Anterior cingulate cortex (tissue), 58 donors: ENCODE measurements at places on chromosomes 5 and 9.

GRCh38 chr5:35281613-35282012, 51.3 kb upstream of the PRLR start:
- DNase-seq: no peak

DNA sequence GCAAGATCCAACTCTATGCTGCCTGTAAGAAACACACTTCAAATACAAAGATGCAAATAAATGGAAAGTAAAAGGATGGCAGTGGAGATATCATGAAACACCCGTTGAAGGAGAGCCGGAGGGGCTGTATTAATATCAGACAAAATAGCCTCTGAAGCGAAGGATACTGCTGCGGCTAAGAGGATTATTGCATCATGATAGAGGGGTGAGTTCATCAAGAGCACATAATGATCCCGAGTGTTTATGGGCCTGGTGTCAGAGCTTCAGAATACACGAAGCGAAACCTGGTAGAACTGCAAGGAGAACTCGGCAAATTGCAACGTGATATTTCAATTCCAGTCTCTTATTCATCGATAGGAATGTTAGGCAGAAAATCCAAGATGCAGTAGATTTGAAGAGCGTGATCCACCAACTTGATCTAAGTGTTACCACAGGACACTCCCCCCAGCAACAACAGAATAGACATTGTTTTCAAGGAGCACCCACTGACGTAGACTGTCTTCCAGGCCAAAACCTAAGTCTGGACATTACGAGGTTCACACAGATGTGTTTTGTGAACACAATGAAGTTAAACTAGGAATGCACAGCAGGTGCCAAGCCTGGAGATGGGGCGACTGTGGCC, 27.7 kb upstream of the QSOX2 start:
- no peak for DNase-seq

GRCh38 chr9:133248726-133249295, 26.2 kb downstream of the ABO start:
- no peak for DNase-seq

DNA sequence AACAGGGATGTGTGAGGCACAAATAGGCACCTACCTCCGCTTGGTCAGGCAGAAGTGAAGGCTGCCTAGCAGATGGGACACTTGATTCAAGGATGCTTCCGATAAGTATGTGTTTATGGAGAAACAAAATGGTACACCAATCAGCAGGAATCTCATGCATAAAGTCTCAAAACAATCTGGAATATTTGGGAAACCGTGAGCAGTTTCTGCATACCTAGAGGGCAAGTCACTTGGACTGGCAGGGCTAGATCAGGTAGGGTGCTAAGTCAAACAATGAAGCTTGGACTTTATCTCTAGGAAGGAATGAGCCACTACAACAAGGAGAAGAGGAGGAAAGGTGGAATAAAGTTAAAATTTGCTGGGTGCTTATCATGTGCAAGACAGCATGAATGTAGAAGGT, 5.5 kb downstream of the EPB41L4A start:
- no peak for DNase-seq

GRCh38 chr5:124583469-124584350, 162.7 kb downstream of the ZNF608 start:
- no peak for DNase-seq

GRCh38 chr9:127976498-127976897, 4.3 kb downstream of the EEIG1 start:
- no peak for DNase-seq

GRCh38 chr5:139760066-139761056, 35.2 kb upstream of the PSD2 start:
- no peak for DNase-seq

- DNase-seq: no peak
Measured at GRCh38 chr9:129494113-129494789, 126.7 kb downstream of the C9orf50 start.

- DNase-seq: no peak
Measured at GRCh38 chr9:93252781-93253530, 69.0 kb downstream of the WNK2 start.

- no peak for DNase-seq
Measured at GRCh38 chr5:139650689-139651042, 2.5 kb downstream of the CXXC5 start.

DNA sequence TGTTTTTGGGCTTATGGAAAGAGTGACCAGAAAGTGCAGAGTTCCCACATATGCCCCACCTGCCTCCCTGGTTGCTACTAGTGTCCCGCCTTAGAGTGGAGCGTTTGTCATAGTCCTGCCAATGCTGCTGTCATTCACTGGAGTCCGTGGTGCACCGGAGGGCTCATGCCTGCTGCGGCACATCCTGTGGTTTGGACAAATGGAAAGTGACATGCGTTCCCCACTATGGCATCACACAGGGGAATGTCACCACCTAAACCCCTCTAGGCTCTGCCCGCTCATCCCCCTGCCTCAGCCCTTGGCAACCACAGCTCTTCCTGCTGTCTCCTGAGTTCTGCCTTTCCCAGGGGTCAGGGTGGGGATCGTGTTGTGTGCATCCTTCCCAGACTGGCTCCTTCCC, 29.2 kb downstream of the IRX4 start:
- no peak for DNase-seq

DNA sequence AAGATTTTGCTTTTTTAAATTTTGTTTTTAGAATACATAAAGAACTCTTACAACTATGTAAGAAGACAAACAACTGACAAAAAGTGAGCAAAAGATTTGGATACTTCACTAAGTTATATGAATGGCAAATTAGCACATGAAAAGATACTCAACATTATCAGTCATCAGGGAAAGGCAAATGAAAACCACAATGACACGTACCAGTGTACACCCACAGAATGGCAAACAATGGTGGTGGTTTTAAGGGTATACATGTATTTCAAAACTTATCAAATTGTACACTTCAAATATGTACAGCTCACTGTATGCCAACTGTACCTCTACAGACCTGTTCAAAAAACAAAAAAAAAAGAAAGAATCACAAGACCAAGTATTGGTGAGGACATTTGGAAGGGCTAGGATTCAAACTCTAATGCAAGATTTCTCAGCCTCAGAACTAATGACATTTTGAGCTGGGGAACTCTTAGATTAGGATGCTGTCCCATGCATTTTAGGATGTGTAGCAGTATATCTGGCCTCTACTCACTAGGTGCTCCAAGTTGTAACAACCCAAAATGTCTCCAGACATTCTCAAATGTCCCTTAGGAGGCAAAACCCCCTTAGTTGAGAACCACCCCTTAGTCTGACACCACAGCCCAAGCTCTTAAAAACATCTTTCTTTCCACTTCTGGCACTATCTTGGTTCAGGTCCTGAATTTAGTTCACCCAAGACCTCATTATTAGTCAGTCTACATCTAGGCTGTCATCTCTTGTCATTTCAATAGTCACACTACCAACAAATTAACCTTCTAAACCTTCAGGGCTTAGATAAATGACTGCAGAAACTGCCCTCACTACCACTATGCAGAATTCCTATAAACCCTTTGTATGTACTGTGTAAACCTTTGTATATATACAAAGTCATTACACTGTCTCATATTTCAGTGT, 9.7 kb downstream of the SCAI start:
- DNase-seq: no peak

DNA sequence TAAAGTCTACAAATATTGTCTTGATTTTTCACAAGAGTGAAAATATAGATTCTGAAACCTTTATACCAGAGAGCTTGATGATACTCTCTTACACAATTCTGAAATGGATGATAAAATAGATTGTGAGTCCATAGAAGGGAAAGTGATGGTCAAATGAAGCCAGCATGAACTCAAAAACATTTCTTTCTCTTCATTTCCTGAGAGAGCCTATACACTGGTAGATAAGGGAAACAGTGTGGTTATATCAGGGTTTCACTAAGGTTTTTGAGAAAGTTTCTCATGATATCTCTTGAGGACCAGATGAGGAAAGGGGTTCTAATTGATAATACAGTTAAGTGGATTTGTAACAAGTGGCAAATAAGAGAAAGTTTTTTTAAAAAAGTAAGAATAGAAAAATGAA, 254.1 kb downstream of the PJA2 start:
- DNase-seq: no peak

DNA sequence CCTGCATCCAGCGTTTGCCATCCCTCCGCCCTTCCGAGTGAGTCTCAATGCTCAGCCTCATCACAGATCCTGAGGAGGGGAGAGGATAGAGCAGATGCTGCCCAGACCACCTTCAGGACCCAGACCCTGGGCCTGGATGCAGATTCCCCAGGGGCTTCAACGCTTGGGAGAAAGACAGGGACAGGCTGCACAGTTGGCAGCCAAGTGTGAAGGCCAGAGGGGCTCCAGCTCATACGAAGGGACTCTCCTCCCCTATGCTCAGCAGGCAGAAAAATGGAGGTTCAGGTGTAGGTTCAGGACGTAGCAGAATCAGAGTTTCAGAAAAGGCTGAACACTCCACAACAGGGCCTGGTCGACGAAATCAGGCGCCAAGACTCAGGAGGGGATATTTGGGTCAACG, 378.5 kb upstream of the IRX1 start:
- no peak for DNase-seq

GRCh38 chr5:136686192-136686872, 321.0 kb upstream of the TRPC7 start:
- DNase-seq: no peak

- no peak for DNase-seq
Measured at GRCh38 chr9:97397220-97397619, 14.7 kb upstream of the TDRD7 start.

DNA sequence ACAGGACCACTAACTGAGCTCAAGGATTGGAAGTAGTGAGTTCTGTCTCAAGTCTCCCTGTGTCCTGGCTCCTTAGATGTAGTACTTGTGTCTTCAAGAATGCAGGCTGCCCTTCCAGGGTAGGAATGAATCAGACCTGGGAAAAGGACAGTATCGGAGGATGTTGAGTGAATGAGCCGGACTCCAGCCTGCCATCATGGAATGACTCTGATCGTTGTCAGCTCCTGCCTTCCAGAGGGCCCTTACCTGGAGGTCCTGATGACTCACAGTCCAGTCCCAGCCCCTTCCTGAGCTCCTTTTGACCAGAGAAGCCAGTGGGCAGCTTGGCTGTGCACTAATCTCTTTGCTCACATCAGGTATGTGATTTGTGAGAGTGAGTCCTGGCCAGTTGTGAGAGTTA, 161.1 kb downstream of the TRPM6 start:
- no peak for DNase-seq

- no peak for DNase-seq
Measured at GRCh38 chr9:84827216-84827765, 157.8 kb downstream of the NTRK2 start.

- no peak for DNase-seq
Measured at GRCh38 chr9:129901993-129902739, 66.9 kb downstream of the USP20 start.

DNA sequence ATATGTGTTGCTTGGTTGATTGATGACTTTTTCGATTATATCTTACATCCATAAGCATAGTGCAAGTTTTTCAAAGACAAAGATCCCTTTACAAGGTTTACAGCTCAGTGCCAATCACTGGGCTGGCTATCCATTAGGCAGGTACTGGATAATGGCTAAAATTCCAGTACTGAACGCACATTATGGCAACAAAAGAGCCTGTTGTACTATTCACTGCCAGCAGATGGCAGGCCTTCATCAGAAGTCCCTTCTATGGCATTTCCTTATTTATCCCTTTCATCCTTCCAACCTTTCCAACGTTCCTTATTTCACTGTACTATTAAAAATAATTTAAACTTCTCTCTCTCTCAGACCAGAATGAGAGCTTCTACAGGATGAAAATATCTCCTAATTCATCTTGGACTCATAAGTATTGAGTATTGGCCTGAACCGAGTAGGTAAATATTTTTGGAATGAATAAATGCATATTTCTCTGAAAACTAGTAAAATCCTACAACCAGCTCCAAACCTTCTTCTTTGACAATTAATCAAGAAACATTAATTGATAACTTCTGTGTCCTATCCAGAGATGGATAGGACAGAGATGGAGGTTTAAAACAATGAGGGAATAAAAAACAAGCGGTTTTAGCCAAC, 6.7 kb upstream of the WNT8A start:
- no peak for DNase-seq

- no peak for DNase-seq
Measured at GRCh38 chr5:80291761-80292160, 28.0 kb upstream of the SPZ1 start.

DNA sequence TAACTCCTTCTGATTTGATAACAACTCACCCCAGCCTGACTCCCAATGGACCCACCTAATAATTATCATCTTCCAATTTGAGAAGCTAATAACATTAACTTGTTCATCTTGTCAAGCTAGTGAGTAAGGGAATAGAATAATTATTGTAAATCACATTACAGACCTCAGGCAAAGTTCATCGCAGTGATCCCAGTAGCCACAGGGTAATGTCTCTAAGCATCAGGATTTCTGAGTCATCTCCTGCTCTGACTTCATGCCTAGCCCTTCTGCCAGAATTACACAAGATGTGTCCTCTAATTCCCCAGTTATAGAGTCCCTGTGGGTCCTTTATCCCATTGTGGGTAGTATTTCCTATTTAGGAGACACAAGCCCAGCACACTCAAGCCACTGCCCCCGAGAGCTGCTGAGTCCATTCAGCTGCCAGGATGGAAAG, 365.7 kb downstream of the DEPDC1B start:
- DNase-seq: no peak

DNA sequence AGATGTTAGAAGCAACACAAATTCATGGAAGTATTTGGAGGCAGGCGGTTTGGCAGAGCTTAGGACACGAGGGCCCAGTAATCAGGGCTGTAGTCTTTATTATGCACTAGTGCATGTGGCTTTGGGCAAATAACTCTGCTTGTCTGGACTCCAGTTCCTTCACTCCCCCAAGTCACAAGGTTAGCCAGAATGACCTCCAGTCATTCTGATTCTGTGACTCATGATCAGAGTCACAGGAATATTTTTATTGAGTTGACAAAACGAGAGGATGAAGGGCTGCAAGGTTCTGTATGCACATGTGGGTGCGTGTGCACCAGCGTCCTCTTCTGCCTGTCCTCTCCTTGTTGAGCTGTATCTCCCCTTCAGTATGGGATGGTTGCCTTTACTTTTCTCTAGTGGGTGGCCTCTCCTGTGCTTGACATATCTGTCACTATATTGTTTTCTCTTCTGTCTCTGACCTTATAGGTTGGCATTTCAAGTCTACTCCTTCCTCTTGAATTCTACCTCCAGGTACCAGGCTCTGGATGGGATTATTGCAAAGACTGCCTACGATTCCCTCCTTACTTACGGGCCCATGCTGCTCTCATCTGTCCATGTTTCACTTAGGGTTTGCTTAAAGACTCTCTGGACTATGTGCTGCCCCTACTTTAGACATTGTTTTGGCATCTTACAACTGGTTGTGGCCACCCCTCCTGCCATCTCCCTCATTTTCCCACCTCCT, 94.6 kb downstream of the KDM4C start:
- no peak for DNase-seq

- no peak for DNase-seq
Measured at GRCh38 chr5:126888175-126888574, 111.2 kb downstream of the LMNB1 start.

DNA sequence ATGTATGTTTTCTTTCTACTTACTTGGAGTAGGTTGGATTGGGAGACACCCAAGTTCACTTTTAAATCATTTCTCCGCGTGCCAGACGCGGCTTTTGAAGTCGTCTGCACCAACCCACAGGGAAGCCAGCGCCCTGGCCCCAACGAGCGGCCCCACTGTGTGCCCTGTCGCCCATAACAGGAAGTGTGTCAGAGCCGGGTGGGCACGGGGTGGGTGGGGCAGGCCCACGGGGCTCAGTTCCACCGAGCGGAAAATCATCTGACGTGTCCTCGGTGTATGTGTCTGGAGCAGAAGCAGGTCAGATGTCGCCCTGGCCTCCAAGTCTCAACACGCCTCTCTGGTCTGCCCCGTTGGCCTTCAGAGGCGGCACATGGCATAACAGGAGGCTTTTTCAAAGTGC, 22.7 kb upstream of the SMIM23 start:
- DNase-seq: no peak
